ENCODE measurements at places on chromosomes 5 and 9.
A peak's percentile ranks its signal among the peaks of the same experiment; 100 is the strongest.

DNA sequence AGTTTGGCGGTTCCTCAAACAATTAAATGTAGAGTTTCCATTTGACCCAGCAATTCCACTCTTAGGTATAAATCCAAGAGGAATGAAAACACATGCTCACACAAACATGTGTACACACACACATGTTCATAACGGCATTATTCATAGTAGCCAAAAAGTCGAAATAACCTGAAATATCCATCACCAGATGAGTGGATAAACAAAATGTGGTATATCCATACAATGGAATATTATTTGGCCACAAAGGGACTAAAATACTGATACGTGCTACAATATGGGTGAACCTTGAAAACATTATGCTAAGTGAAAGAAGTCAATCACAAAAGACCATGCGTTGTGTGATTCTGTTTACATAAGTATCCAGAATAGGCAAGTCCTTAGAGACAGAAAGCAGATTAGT is 8.7 kb downstream of the RGS3 start:
- no peak for DNase-seq

DNA sequence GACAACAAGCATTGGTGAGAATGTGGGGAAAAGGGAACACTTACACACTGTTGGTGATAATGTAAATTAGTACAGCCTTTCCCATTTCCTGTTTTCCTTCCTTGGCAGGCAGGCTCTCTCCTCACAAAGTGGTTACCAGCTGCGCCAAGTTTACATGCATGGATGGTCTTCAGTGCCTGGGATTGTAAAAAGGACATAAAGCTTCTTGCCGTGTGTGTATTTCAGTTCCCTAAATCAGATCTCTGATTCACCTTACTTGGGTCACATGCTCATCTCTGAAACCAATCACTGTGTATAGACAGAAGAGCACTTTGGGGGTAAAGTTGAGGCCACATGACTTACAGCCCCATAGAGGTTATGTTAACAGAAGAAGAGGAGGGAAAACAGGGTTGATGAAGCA is 92.8 kb downstream of the CAVIN4 start:
- no peak for DNase-seq

GRCh38 chr5:116308391-116308790 is 223.6 kb downstream of the COMMD10 start:
- DNase-seq: no peak

DNA sequence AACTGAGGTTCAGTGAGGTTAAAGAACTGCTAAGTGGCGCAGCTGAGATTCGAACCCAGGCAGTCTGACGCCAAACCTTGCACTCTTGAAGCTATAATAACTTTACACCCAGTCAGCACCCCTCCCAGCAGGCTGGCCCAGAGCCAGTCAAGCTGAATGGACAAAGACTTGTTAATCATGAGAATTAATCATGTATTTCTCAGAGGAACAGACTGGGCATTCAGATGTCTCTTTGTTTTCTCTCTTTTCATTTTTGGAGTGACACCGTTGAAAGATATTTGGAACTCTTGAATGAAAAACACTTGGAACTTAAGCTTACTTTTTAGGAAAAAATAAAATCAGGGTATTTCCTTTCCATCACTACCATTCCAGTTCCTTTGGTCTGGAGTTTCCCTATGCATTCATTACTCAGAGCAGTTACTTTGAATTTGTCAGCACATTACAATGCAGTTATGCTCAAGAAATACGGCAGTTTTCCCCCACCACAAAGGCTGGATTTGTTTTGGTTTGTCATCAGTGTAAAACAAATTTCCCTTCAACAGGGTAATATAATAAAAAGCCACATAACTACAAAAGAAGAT is 22.6 kb upstream of the MAMDC2 start:
- DNase-seq: peak; percentile 91

DNA sequence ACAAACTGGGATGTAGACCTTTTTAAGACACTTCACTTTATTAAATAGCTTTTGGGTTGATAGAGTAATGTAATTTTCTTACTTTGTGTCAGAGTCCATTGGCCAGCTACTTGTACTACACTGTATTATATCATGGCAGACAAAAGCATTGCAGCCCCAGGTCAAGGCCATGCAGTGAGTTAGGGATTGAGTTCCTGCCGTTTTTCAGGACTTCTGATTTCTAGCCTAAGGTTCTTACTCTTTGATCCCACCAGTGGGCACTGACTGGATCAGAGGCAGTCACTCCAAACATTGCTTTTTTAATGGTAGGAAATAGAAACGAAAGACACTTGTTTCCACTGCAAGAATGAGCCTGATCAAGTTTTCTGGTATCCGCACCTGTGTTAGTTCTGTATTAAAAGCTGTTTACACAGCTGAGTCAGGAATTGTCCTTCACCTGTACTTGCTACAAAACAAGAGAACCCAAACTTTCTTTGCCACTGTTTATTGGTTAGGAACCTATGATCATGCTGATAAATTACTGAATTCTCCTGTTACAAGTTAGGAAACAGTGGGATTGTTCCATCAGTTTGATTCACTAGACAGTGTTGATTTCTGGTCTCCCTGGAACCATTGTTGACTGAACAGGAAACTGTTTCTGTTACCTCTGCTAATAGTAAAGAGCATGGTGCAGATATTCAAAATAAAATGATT is 22.1 kb downstream of the LRRC70 start:
- no peak for DNase-seq

DNA sequence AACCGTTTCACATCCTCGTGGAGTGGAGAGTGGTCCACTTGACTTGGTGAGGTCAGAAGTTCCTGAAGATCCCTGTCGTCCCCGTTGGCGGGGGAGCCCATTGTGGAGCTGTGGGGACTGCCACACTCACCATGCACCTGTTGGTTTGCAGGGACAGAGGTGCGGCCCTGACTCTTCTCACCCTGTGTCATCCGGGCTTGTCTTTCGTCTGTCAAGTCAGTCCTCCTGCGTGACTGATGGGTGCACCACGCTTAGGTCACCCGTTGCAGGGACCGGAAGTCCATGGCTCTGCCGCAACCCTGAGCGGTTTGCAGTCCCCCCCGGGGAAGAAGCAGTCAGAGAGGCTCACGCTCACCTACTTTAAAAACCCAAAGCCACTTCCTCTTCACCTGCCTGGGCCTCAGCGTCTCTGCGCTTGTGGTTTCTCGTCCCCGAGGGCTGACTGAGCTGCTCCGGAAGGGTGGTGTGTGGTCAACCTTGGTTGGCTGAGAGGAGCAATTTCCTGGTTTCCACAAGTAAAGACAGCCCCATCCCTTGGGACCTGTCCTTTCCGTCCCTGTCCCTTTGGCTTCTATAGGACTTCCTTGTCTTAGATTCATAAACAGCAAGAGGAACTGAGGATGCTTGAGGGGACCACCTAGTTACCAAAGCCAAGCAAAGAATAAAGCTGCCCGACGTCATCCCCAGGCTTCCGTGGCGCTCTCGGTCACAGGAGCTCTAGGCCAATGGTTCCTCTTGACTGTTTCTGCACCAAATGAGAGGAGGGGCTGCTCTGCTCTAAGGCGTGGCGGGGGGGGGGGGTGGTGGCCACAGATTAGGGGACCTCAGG is 53.2 kb downstream of the USP20 start:
- no peak for DNase-seq

DNA sequence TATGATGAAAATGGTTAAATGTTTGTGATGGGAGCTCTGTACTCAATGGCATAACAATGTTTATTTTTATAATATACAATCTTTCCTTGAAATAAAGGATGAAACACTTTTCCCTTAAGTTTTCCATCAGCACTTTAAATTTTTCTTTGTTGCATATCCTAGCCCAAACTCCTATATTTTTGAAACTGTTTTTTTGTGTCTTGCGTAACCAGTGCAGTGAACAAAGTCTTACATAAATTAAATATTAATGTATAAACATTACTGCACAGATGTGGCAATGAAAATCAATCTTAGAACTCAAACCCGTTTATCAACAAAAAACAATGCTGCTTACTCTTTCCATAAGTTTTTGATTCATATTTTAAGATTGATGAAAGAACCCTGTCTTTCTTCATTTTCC is 34.1 kb upstream of the IL31RA start:
- DNase-seq: peak; percentile 12

- no peak for DNase-seq
Measured at GRCh38 chr5:86579502-86579901, 38.2 kb upstream of the COX7C start.

- no peak for DNase-seq
Measured at GRCh38 chr5:72313141-72313540, 6.9 kb downstream of the MRPS27 start.

- peak; percentile 58 for DNase-seq
Measured at GRCh38 chr5:42570966-42571960, 148.0 kb downstream of the GHR start.

DNA sequence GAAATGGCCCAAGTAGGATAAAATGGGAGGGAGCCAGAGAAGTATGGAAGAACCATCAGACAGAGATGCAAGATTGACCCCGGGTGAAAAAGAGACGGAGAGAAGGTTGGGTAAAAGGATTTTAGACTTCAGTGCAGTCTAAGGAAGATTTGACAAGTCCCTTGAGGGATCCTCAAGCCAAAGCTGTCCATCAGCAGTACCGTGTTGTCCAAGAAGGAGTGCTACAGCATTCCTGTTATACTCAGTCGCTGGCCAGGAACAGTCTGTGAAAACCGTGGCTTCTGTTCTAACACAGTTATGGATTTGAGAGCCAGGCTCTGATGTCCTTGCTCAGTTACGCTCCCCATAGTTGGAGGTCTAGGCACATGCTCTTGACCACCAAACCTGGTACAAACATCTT is 383.9 kb upstream of the DAB2 start:
- DNase-seq: peak; percentile 17

DNA sequence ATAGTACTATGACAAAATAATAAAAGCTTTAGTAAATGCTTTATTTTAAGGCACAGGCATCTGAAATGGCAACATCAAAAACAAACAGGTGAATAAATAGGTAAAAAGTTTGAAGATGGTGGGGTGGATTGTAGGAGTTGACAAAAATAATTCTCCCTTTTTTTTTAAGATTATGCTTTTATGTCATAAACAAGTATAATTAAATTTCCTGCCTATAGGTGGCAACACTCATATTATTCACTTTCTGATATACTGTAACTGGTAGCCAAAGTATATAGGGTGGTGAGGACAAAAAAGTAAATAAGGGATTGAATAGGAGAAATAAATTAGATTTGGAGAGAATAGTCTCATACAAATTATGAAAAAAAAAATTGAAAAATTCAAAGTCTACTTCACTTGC is 120.0 kb upstream of the ACOT12 start:
- DNase-seq: peak; percentile 13

DNA sequence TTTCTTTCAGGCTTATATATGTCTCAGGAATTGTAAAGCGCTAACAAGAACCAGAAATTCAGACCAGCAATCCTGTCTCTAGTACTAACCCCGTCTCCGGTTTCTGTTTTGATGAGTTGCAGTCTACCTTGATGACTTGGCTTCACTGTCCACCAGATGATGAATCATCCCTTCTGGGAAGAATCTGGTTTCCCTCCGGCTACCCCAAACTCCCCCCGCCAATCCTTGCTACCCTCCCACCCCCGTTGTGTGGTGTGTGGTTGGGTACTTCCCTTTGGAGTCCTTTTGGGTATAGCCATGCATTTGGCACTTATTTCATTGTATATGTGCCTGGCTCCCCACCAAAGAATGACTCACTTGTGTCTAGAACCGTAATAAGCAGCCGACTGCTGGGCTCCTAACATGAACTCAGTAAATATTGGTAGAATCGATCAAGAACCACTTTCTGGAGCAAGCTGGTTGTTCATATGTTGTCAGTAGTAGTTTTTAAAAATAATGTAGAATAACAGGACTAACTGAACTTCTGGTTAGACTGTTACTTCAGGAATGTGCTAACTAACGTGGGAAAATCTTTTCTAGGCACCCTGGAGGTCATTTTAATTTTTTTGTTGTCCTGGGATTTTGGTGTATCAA is 8.3 kb upstream of the TGFBI start:
- peak; percentile 100 for DNase-seq

- no peak for DNase-seq
Measured at GRCh38 chr9:92648474-92648971, 21.4 kb downstream of the IPPK start.

GRCh38 chr9:120956862-120957261 is 30.3 kb upstream of the TRAF1 start:
- DNase-seq: no peak

GRCh38 chr9:134706522-134706921 is 64.9 kb downstream of the COL5A1 start:
- no peak for DNase-seq

DNA sequence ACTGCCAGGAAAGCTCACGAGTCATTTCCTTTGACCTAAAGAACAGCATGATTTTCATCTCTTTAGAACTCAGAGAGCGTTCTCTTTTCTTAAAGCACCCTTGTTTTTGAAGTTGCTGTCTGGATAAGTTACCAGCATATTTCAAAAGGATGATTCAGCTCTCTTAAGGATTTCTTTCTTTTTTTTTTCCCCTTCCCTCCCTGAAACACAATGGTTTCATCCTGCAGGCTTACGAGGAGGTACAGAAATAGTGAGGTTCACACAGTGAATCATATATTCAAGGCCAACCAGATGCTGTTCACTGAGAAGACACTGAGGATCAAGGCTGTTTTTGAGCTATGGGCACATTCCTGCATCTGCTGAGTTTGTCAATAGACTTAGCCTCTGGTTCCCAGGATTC is 257.2 kb downstream of the KIF4B start:
- peak; percentile 42 for DNase-seq

All from fibroblast of skin of abdomen (primary cell).